ENCODE measurements at places on chromosomes 5 and 9.

GRCh38 chr9:130663977-130664250 is 480 bp upstream of the PRDM12 start:
- DNase-seq, result no peak

- no peak for DNase-seq
These were observed 197.6 kb downstream of the KDM4C start for GRCh38 chr9:6955251-6955921.

- no peak for DNase-seq
These were observed 484.0 kb downstream of the SPATA31A7 start for GRCh38 chr9:61673664-61674381.

- DNase-seq, result no peak
These were observed 34.4 kb downstream of the KCNT1 start for GRCh38 chr9:135736272-135736978.

- no peak for DNase-seq
These were observed 3.3 kb upstream of the MEF2C start for GRCh38 chr5:88886252-88886651.

- no peak for DNase-seq
These were observed 145.9 kb upstream of the CDH6 start for GRCh38 chr5:31047621-31048020.

GRCh38 chr5:124519396-124519795 is 227.0 kb downstream of the ZNF608 start:
- no peak for DNase-seq

- DNase-seq, result no peak
These were observed 40.3 kb upstream of the LRRC70 start for GRCh38 chr5:62538017-62538942.

DNA sequence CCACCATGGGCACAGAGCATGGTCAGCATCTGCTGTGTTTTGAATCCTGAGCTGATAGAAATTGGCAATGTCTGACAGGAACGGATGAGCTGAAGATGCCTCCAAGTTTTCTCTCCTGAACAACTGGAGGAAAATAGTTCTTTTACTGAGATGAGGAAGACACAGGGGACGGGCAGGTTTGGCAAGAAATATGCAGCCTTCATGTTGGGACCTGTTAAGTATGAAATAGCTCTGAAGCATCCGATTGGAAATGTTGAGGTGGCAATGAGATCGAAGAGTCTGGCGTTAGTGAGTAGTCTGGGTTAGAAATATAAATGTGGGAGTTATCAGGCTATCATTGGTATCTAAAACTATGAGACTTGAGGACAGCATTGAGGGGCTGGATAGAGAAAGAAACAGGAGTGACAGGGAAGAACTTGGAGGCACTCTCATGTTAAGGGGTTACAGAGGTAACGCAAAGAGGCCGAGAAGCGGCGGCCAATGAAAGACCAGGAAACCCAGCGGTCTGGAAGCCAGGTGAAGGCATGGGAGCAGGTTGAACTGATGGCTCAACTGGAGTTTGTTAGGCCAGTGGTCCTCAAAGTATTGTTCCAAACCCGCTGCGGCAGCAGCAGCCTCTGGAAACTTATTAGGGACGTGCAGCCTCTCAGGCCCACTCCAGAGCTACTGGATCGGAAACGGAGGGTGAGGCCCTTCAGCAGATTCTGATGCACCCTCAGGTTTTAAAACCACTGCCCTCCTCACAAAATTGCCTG is 1.0 kb upstream of the MAMDC2 start:
- no peak for DNase-seq

GRCh38 chr5:149002761-149003689 is 59.8 kb downstream of the SH3TC2 start:
- no peak for DNase-seq

GRCh38 chr5:42399702-42400101 is 23.5 kb upstream of the GHR start:
- DNase-seq, result no peak

- no peak for DNase-seq
These were observed 22.2 kb downstream of the COL27A1 start for GRCh38 chr9:114177423-114178064.

Measured in T follicular helper cell (primary cell).